SK-MEL-5 (cell line): ENCODE measurements at places on chromosomes 12 and 14. TPM values are rescaled to one million over a fixed set of nuclear protein-coding genes. Genes with fewer than 3 reads are reported as not detected.
A peak's percentile ranks its signal among the peaks of the same experiment; 100 is the strongest.

The KLRC1 gene
- 0.21 and 0.24 TPM in 2 replicates for total RNA-seq

The ARHGAP5 gene
- 110 and 123 TPM in 2 replicates for total RNA-seq

The AQP5 gene
- not detected in 2 replicates for total RNA-seq

The RDH16 gene
- total RNA-seq, result not detected in 2 replicates

The ACOT4 gene
- total RNA-seq, result 0.11 and 0.43 TPM in 2 replicates

The ALX1 gene
- total RNA-seq, result 40.8 and 41.7 TPM in 2 replicates

The PRB3 gene
- total RNA-seq, result not detected in 2 replicates

DNA sequence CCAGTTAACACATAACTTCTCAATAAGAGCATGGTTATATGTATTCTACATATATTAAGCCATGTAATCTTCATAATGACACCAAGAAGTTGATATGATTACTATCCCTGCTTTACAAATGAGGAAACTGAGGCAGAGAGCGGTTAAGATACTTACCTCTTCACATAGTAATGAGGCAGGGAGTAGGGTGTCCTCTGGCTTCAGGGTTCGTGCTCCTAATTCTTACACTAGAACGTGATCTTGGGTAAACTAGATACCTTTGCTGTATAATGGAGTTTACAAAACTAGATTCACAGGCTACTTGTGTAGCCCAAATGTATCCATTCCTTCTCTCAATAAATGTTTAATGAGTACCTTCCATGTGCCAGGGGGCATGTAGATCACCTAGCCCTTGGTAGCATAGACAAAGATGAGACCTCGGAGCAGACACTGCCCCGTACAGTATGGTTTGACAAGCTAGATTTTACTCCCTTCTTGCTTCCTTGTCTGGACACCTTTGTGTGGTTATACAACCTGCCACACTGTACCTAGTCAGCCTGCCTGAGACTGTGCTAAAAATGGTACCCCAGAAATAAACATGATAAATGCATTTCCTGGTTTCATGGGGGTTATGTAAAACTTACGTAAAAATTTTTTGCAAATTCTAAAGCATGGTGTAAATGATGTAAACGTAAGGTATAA lies 991.8 kb downstream of the VRK1 start:
- no peak for DNase-seq

DNA sequence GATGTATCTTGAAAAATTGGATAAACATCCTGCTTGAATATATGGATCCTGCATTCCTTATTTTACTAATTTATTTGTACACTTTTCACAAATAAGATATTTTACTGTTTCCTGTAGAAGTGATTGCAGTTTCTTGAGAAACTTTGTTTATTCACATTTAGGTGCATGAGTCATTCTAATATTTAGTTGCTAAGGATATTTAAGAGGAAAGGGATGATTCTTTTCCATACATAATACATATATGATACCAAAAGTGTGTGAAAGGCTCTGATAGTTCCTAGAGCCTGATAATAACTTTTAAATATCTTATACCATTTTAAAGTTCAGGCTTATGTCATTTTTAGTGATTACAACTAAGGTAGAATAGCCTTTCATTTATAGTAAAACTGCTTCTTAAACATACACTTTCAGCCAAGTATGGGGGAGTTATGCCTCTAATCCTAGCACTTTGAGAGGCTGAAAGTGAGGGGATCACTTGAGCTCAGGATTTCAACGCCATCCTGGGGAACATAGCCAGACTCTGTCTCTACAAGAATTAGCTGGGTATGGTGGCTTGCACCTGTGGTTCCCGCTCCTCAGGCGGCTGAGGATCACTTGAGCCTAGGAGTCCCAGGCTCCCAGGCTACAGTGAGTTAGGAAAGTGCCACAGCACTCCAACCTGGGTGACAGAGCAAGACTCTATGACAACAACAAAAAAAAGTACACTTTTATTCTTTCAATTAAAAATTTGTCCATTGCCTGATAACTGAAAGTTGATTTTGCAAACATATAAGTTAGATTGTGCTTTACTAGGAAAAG lies 262.6 kb upstream of the LRIG3 start:
- DNase-seq, result no peak

GRCh38 chr14:48247977-48248376 lies 572.6 kb upstream of the MDGA2 start:
- no peak for DNase-seq

GRCh38 chr14:91714805-91715204 lies 17.1 kb downstream of the CATSPERB start:
- peak; percentile 21 for DNase-seq

DNA sequence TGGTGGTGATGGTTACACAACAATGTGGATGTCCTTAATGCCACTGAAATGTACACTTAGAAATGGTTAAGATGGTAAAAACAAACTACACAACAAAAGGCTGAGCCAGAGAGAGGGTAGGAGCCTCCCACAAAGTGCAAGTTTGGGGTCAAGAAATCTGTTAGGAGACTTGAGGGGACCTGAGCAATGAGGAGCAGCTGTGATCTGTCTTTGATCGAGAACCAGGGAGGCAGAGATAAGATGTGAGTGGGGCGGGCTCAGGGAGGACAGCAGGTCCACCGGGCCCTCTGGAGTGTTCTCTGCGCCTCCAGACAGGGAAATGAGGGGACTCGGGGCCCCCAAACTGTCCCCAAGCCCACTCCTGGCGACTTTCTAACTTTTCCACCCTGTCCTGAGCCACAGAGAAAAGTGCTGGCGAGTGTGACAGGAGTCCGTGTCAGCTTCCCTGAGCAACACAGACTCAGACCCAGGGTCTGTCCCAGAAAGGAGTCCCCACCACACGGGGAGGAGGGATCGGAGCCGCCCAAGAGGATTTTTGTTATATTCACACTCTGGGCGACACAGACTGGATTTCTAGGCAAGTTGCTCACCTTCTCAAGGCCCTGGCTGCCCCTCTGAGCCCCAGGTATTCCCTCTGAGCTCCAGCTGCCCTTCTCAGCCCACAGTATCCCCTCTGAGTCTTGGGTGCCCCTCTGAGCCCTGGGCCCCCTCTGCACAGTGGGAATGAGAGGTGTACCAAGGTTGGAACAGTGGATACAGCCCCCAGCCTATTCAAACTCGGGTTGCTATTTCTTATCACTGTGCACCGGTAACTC lies 11.5 kb upstream of the SCARB1 start:
- DNase-seq, result no peak

- no peak for DNase-seq
Measured at GRCh38 chr12:114658002-114658441, 26.0 kb downstream of the TBX3 start.

- DNase-seq, result peak; percentile 19
Measured at GRCh38 chr14:67487937-67488893, at the start of gene TMEM229B. TSS of gene TMEM229B (minus strand) at chr14:67488721. CDS start at chr14:67473923, 14,798 bp downstream.

DNA sequence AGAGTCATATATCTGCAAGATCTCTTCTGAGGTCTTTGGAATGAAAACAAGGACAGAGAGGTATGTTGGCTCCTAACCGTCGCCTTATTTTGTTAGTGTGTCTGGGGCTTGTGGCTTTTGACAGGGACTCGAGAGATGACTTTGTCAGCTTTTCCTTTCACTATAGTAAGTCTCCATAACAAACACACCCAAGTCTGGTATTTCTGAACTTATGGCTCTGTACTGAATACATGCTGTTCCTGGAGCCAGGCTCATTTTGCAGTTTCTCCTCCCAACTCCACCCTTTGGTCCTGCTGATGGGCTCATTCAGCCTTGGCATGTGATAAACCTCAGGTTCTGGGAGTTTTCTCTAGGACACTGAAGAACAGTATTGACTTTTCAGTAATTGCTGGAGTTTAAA lies 27.7 kb upstream of the TMED10 start:
- no peak for DNase-seq

DNA sequence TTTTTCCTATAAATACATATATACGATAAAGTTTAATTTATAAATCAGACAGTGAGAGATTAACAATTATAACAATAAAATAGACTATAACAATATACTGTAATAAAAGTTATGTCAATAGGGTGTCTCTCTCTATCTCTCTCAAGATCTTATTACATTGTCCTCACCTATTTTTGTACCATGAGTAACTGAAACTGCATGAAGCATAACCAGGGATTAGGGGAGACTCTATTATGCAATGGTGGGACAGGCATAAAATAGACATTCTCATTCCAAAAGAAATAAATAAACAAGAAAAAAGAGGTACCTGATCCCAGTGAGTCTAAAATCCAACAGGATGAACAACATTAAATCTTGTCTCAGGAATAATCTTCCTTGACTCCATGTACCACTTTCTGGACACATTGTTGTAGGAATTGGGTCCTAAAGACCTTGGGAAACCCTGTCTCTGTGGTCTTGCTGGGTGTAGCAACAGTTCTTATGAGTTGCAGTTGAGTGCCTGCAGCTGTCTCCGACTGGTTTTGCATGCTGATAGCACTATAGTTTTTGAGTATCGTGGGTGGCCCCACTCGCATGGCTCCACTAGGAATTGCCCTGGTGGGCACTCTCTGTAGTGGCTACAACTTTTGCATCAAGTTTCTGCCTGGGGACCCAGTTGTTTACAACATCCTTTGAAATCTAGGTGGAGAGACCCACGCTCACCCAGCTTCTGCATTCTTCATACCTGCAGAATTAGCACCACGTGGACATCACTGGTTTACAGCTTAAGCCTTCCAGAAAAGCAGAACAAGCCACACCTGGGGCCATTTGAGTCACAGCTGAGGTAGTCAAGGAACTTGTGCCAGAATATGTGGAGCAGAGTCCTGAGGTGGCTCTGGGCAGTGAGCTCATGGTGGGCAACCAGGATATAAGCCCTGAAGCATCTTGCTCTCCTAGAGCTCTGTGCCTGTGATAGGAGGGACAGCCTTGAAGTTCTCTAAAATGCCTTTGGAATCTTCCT lies 204.7 kb downstream of the KITLG start:
- DNase-seq, result no peak
